NCI-H1105 (cell line): ENCODE measurements at places on chromosomes 13 and 19.

GRCh38 chr13:33757713-33758112, 60.2 kb upstream of the RFC3 start:
- no peak for DNase-seq

DNA sequence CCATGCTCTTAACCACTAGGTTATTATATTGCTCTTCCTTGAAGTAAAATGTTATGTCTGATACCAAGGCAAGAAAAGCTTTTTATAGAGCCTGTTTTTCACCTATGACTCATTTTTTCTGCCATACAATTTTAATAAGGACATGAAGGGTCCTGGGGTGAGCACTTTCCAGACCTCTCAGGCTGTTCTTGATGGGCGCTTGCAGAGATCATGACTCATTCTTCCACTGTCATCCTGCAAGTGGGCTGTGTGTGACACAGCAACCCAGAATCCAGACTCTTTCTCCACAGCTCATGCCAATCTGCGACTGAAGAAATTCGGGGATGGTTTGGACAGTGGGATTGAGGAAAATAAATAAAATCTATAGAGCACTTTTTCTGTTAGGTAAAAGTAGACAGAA, 506.7 kb upstream of the NBEA start:
- no peak for DNase-seq

GRCh38 chr19:1047696-1048147, 7.8 kb downstream of the ABCA7 start:
- DNase-seq, result no peak

- DNase-seq, result no peak
Observed at GRCh38 chr19:47228168-47228936, 2.6 kb downstream of the BBC3 start.

GRCh38 chr19:15995536-15995935, 46.7 kb downstream of the OR10H4 start:
- no peak for DNase-seq

- no peak for DNase-seq
Observed at GRCh38 chr13:110237875-110238817, 68.8 kb downstream of the COL4A1 start.

DNA sequence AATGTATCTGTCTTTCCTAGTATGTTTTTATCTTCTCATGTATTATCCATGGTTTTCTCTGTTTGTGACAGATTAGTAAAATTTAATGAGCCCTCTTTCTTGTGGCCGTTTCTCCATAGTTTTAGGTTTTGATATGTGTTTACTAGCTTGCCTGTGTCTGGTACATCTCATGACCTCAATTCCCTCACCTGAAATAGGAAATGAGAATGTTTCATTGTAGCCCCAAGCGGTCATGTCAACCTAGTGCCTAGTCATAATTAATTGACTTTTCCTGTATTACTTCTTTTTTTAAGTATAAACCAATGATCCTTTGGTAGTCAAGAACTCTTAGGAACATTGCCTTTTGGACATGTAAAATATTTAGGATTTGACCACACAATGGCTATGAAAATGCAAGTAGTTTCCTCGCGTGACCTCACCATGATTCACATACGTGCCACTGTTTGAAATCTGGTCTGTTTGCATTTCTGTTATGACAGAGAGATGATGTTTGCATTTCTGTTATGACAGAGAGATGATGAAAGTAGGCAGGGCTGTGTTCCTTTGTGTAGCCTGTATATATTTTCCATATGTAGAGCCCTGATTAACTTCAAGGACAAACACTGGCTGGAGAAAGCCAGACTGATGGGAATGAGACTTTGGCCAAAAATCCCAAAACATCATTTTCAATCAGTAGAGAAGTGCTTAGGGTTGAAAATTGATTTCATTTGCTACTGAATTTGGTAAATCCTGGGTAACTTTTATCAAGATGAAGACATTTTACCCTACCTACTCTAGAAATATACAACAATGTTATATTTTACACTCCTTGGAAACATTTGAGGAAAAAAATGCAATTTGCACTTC, 104.8 kb downstream of the TNFRSF19 start:
- no peak for DNase-seq

DNA sequence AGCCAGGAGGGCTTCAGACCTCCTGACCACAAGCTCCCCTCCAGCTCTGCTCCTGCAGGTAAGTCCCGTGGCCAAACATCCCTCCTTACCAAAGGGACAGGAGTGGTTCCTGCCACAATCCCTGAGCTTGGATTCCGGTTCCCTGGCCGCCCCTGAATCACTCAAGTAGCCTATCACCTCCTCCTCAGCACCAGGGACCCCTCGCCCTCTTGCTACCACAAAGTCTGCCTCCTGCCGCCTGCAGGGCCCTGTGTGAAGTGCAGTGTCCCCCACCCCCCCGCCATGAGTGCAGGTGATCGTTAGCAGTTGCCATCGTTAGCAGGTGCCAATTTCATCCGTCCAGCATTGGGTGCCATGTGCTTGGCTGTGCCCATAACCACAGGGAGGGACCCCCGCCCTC, 40.8 kb upstream of the RANBP3 start:
- no peak for DNase-seq

- no peak for DNase-seq
Observed at GRCh38 chr19:41241859-41242258, 22.3 kb upstream of the HNRNPUL1 start.

GRCh38 chr13:109673477-109673876, 112.9 kb downstream of the IRS2 start:
- no peak for DNase-seq

DNA sequence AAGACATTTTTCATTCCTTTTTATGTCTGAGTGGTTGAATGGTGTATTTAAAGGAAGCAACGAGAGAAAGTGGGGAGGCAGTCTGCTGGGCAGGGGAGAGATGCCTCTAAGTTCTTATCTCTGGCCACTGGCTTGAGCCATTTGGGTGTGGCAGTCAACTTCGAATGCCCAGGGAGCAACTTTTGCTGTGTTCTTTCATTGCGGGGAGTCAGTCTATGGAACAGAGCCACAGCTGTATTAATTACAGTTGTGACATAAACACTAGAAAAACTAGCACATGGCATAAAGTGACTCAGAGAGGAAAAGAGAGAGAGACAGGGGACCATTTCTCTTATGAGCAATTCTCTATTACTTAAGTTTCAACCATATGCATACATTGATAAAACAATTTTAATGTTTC, 40.4 kb upstream of the PDCD5 start:
- no peak for DNase-seq

DNA sequence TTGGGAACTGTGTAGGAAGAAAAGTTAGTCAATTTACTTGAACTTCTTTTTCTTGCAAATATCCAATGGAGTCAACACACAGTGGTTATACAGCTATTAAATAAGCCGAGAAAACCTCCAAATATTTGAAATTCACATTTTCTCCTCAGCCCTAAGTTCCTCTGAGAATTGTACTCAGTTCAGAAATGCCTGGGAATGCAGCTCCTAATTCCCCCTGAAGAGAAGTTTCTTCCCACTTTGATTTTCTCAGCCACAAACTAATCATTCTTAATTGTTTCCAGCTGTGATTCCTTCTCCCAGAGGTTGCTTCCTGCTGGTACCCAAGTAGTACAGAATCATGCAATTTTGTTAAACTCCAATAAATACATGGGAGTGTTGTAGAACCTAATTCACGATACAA, 246.1 kb upstream of the MIR17HG start:
- no peak for DNase-seq

GRCh38 chr19:55688422-55689218, 13.6 kb downstream of the EPN1 start:
- no peak for DNase-seq

- DNase-seq, result peak; percentile 43
Observed at GRCh38 chr19:42422901-42423461, 4.2 kb downstream of the LIPE start.

GRCh38 chr19:54106716-54107115, 4.1 kb downstream of the NDUFA3 start:
- no peak for DNase-seq

DNA sequence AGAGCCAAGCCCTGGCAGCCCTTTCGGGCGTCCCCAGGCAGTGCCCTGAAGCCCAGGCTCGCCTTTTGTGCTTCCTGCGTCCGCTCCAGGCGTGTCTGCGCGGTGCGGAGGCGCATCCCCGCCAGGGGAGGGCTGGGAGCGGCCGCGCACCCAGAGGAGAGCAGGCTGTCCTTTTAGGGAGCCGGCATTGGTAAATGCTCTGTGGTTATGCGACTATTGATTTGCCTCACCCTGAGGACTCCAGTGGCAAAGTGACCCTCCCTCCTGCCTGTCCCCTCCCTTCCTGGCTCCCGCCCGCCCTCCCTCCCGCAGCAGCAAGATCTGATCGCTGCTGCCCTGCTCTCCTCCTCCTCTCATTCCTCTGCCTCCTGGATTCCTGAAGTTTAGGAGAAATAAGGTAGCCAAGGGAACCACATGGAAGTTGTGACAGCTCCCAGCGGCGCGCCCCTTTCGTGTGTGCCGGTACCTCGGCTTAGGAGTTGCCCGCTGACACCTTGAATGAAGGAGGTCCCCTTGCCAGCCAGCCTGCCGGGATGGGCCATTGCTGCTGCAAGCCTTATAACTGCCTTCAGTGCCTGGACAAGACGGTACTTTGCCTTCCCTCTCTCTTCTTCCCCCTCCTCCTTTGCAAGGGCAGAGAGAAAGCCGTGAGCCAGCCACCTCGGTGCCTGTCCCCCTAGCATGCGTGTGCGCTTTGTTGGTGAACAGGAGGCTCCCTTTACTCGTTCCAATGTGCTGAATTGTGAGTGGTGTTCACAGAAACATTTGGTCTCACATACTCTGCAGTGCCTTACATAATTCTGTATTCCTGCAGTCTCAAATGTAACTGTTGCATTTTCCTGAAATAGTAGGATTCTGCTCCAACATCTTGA, 166.9 kb downstream of the SLC7A1 start:
- peak; percentile 55 for DNase-seq

DNA sequence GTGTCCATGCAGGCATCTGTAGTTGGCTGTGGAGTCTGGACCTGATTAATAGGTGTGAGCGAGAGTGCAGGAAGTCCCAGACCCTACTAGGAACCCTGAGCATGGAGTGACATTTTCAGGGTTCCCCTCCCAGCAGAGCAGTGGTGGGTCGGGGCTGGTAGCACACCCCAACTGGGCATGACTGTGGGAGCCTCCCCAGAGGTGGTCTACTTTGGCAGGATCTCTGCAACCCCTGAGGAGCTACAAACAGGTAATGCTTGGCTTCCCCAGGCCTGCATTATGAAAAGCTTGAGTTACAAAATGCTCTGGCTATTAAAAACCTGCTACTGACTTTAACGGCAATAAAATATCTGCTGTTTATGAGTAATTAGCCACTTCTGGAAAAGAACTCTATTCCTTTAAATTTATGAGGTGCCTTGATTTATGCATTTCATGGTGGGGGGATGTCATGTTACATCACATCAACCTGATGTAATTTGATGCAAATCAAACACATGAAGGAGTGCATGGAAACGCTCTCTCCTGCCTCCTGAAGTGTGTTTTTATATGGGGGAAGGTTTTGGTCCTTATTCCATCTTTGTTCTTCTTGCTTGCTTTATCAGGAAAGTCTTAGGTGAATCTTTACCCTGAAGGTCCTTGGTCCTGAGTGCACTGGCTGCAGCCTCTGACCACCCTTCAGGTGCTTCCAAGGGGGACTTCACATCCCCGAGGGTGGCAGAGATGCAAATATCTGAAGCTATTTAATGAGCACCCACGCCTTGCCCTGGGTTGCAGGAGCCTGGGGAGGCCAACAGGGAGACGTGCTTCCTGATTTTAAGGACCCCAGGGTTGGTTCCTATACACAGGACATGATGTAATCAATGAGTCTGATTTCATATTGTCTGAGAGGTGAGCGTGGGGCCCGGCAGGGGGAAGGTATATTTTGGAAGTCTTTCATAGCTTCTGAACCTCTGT, 54.0 kb downstream of the ZNF536 start:
- peak; percentile 41 for DNase-seq

GRCh38 chr19:53982001-53982451, 9.4 kb upstream of the CACNG6 start:
- no peak for DNase-seq

- peak; percentile 23 for DNase-seq
Observed at GRCh38 chr19:1355568-1356507, 27.9 kb upstream of the NDUFS7 start.

DNA sequence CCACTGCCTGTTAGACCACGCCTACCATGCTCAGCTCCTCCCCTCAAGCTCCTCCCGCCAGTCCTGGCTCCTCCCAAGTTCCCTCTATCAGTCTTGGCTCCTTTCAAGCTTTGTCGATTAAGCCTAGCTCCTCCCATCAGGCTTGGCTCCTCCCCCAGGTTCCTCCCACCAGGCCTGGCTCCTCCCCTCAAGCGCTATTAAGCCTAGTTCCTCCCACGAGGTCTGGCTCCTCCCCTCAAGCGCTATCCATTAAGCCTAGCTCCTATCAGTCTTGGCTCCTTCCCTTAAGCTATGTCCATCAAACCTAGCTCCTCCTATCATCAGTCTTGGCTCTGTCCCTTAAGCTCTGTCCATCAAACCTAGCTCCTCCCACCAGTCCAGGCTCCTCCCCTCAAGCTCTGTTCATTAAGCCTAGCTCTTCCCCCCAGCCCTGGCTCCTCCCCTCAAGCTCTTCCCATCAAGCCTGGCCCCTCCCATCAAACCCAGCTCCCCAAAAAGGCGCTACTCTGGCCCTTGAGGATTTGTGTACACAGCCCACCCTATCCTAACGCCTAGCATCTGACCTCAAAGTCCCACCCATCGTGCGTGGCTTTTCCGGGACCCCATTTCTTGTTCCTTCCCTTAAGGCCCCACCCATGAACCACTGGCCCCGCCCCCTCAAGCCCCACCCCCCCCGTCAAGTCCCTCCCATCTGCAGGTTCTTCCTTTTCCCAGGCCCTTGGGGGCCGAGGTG, 10.0 kb downstream of the CAMSAP3 start:
- no peak for DNase-seq

GRCh38 chr19:42229855-42230351, 9.8 kb downstream of the ZNF526 start:
- DNase-seq, result no peak

- DNase-seq, result no peak
Observed at GRCh38 chr19:40253611-40254092, 27.2 kb upstream of the CCNP start.

DNA sequence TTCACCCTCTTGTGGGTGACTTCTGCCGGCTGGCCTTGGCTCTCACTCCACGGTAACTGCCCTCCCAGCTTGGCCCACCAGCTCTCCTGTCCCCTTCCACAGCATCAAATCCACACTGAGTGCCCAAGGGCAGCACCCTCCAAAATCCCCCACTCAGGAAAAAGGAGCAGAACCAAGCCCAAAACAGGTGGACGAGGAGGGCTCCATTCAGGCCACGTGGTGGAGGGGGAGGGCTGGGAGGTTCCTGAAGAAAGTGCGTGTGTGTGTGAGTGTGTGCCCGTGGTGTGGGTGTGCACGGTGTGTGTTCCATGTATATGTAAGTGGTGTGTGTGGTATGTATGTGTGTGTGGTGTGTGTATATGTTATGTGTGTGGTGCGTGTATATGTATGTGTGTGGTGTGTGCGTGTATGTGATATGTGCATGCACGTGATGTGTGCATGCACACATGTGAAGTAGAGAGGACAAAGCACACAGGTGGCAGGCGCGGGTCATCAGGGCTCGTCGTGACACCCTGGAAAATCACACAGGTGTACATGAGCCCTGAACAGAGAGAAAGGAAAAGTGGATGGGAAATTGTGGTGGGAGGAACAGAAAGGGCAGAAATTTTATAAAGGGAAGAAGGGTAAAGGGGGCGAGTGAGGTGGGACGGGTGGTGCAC, 76.9 kb downstream of the COL4A1 start:
- DNase-seq, result no peak

- DNase-seq, result no peak
Observed at GRCh38 chr19:45468159-45468651, 409 bp downstream of the FOSB start.

GRCh38 chr13:25771641-25772478, 280.0 kb downstream of the SHISA2 start:
- DNase-seq, result no peak

- no peak for DNase-seq
Observed at GRCh38 chr19:42038666-42039065, 31.3 kb downstream of the GRIK5 start.

GRCh38 chr13:43514311-43514710, 272.5 kb downstream of the ENOX1 start:
- DNase-seq, result no peak
